GM12865 (cell line): ENCODE measurements at places on chromosomes 5 and 9.
A peak's percentile ranks its signal among the peaks of the same experiment; 100 is the strongest.

DNA sequence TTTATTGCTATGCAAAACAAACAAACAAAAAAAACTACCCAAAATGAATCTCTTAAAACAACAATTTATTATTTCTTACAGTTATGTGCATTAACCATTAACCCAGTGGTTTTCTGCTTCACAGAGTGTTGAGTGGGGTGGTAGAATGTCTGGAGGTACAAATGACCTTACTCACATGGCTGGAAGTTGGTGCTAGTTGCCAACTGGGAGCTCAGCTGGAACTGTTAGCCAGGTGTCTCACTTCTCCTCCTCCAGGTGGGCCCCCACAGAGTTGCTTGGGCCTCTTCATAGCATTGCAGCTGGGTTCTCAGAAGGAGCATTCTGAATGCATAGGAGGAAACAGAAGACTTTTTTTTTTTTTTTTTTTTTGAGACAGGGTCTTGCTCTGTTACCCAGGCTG, 10.5 kb upstream of the B4GALT1 start:
- DNase-seq = no peak

DNA sequence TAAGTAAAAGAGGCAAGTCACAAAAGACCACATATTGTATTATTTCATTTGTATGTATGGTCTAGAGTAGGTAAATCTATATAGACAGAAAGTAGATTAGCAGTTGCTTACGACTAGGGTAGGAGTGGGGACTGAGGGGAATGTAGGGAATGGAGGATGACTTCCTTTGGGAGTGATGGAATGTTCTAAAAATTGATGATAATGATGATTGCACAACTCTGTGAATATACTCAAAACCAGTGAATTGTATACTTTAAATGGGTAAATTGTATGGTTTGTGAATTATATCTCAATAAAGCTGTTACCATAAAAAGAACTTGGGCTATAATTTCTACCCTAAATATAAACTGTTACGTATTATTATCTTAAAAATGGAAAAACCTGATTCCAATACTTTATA, 35.0 kb downstream of the ADAMTS6 start:
- no peak for DNase-seq

GRCh38 chr5:125410537-125411070, 664.2 kb upstream of the ZNF608 start:
- DNase-seq = peak; percentile 18

DNA sequence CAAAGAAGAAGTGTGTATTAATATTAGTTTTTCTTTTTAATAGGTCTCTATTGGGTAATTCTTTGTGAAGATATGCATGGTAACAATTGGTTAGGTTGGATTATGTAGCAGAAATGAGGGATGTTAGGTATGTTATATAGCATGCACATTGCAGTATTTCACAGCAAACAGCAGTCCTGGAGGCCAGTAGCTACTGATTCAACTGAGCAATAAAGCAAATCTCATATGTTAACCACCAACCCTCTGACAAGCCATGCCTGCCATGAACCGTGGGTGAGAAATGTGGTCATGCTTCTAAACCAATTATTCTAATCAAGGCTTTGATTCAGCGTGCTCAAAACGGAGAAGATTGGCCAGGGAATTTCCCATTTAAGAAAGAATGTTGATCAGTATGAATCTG, 313.0 kb upstream of the CDH6 start:
- no peak for DNase-seq

DNA sequence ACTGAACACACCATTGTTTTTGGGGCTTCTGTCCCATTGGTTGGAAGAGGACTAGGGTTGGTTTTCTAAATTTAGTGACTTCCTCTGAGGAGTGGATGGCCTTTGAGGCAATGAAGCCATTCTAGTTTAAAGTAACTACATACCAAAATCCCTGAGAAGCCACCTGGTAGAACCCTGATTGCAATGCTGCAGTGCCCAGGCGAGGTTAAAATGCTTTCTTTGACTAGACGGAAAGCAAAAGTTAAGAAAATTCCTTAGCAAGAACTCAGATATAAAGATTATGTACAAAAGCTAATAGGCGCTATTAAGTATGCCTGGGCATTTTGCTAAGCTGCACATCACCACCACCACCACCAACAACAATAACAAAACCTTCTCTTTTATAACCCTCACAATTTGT, 20.6 kb downstream of the GLRX start:
- no peak for DNase-seq

- no peak for DNase-seq
Observed at GRCh38 chr5:135100431-135100830, 66.4 kb upstream of the PITX1 start.

DNA sequence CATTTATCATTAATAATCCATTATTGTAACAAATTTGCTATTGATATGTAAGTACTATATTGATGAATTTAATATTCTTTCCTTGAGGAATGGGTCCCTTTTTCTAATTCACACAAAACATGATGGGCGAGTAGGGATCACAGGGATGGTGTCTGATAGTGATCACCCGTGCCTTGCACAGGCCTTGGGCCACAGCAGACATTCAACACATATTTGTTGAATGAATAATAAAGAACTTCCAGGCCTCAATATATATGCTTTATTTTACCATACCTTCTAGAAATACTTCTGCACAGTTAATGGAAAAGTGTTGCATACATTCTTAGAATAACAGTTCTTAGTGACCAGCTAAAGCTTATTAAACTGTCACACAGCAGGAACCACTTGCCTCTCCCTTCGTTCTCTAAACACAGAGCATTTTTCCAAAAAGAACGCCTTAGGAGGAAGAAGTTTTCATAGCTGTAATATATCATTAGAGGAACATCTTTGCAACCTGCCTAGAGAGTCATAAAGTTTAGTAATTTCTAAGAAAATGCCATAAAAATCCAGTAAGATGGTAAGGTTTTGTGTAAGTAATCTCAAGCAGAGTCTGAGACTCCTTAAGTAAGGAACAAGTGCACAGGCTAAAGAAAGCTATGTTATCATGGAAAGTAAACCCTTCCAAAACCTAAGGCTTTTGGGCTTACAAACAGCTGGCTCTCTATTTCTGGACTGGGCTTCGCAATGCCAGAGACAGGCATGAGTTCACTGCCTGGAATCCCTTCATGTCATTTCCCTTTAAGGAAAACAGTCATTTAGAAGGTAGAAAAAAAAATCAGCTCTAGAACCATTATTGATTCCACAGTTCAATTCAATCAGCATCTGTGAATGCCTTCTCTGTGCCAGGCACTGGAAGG, 17.7 kb downstream of the TTLL11 start:
- DNase-seq = no peak

DNA sequence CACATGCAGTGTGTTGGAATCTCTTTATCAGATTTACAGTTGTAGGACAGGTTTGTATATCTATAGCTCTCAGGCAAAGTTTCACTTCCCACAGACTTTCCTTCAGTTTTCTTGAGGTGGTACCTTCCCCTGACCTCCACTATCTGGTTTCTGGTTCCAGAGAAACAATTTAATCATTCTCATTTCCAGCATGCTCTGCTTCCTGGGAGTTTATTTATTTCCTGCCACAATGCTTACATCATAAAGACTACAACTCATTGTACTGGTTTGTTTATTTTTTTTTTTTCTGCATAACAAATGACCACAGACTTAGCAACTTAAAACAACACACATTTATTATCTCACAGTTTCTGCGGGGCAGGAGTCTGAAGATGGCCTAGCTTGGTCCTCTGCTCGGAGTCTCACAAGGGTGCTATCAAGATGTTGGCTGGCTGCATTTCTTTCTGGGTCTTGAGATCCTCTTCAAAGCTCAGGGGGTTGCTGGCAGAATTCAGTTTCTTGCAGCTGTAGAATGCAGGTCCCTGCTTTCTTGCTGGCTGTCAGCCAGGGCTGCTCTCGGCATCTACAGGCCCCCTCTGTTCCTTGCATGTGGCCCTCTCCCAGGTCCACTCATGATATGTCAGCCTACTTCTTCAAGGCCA, 247.7 kb downstream of the ENC1 start:
- DNase-seq = no peak
